Astrocyte of the hippocampus (primary cell): ENCODE measurements at places on chromosomes 3 and 15.

GRCh38 chr3:70094197-70094596 is 94.7 kb downstream of the SAMMSON start:
- DNase-seq = no peak

- DNase-seq = peak; percentile 79
Observed at GRCh38 chr15:44662478-44663409, 718 bp downstream of the SPG11 start.

- peak; percentile 81 for DNase-seq
Observed at GRCh38 chr3:1082108-1082507, 10.7 kb upstream of the CNTN6 start.

DNA sequence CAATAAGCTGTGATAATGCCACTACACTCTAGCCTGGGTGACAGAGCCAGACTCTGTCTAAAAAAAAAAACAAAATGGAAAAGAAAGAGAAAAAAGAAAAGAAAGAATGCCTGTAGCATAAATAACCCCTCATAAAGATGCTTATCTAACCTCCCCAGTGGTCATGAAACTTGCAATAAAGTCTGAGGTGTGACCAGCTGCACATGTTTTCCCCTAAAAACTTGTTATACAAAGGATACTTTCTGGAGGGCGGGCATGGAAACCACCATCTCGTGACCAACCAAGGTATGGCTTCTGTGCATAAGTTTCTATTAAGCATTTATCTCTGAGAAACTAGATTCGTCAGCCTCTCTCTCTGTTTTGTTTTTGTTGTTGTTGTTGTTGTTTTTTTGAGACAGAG is 21.8 kb downstream of the CCDC32 start:
- DNase-seq = no peak

DNA sequence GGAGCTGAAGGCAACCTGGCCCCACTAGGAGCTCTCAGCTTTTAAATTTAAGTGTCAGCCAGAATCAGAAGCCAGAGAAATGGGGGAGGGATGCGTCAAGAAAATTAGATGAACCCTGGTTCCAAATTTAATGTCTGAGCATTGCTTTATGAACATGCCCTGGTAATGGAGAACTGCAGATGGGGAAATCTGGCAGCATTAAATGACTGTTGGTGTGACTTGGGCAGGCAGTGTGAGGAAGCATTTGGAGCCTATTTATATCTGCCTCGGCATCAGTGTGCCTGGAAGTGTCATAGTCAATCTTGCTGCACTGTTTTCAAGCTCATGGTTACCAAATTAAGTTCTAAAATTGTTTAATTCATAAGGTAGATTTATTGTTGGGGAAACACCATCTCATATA is 29.0 kb downstream of the NME9 start:
- DNase-seq = no peak

GRCh38 chr3:71203727-71204488 is 379.6 kb downstream of the FOXP1 start:
- DNase-seq = no peak

GRCh38 chr3:119794401-119794800 is 12.5 kb downstream of the NR1I2 start:
- DNase-seq = no peak

DNA sequence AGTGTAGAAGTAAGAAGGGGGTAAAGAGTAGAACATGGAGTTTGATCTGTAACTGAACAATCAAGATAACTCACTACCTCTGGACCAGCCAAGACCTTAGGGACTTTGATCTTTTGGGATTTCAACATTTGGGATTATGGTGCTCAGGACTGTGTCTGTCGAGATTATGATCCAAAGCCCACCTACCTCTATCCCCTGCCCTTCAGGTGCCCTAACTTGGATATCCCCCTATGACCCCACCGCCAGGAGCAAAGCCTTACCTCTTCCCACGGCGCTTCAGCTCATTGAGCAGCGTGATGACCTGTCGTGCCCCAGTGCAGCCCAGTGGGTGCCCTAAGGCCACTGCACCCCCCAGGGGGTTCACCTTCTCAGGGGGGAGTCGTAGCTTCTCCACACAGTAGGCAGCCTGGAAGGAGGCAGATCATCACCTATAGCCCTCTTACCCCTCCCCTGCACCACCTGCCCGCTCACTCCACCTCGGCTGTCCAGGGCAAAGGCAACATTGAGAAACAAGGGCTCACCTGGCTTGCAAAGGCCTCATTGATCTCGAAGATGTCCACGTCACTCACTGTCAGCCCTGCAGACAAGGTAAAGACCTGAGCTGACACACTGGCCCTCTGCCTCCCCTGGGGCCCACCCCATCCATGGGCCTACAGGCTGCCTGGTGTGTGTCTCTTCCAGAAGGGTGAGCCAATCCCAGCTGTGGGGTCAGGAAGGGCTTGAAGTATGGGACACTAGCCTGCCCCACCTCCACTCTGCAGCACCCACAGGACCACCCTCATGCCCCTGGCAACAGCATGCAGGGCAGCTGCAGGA is 11.4 kb downstream of the ACAA1 start:
- no peak for DNase-seq

- no peak for DNase-seq
Observed at GRCh38 chr3:16533928-16534574, 20.6 kb upstream of the RFTN1 start.

DNA sequence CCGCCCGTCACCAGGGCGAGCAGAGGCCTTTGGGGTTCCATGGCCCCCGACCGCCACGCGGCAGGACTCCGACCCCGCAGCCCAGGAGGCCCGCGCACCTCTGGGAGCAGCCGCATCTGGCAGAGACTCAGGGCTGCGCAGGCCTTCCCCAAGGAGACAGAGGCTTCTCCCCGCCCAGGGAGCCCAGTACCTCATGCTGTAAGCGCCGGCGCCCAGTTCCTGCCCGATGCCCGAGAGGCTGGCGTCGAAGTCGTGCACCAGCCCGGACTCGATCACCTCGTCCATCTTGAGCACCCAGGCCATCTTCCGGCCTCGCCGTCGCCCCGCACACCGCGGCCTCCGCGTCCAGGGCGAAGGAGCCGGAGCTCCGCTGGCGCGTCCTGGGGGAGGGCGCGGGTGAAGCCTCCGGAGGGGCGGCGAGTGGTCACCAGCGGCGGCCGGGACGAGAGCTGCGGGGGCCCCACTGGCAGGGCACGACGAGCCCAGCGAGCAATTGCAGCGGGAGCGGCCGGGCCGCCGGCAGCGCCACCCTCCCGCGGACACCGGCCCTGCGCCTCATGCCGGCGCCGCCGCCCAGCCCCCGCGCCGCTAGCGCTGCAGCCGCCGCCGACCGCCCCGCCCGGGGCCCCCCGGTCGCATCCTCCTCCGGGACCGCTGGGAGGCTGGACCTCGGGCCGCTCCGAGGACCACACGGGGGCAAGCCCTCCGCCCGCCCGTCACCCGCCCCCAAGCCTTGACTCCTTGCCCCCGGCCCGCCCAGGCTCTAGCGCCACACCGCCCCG is 468 bp downstream of the UBP1 start:
- peak; percentile 84 for DNase-seq

DNA sequence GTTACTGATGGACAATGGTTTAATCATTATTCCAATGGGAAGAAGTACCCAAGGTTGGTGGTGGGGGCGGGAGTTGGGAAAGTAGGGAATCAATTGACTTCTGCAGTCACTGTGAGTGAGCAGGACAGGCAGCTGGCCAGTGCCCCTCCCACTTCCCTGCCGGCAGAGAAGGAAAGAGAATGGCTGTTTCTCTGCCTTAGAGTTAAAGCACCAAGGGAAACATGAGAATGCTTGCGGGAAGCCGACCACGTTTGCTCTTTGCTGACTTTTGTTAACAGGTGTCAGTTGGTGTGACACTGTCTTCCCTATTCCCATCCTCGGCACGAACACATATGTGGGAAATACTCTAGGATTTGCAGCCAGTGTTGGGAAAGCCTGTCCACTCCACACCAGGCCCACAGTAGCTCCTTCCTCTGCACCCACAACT is 33.5 kb upstream of the MFSD1 start:
- peak; percentile 78 for DNase-seq

- no peak for DNase-seq
Observed at GRCh38 chr3:186772281-186772694, 11.1 kb upstream of the EIF4A2 start.

DNA sequence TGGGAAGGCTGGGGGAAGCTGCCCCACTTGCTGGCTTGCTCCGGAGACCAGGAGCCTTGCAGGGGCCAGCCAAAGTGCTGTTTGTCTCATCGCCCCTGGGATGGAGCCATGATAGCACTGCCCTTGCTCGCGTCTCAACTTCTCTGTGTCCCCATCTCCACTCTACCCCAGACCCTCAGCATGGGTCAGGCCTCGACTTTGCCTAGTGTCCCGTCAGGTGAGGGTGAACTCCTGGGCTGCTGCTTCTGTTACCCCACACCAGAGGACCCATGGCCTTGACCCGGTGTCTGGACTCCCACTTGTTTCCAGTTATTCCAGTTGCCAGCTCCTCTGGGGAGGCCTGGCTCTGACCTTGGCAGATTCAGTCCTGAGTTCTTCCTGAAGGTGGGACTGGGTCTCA is 36.5 kb upstream of the DUSP7 start:
- no peak for DNase-seq

- DNase-seq = peak; percentile 100
Observed at GRCh38 chr3:105366326-105367062, at the start of gene ALCAM. Gene ALCAM, plus strand, starts transcription at chr3:105366909.

DNA sequence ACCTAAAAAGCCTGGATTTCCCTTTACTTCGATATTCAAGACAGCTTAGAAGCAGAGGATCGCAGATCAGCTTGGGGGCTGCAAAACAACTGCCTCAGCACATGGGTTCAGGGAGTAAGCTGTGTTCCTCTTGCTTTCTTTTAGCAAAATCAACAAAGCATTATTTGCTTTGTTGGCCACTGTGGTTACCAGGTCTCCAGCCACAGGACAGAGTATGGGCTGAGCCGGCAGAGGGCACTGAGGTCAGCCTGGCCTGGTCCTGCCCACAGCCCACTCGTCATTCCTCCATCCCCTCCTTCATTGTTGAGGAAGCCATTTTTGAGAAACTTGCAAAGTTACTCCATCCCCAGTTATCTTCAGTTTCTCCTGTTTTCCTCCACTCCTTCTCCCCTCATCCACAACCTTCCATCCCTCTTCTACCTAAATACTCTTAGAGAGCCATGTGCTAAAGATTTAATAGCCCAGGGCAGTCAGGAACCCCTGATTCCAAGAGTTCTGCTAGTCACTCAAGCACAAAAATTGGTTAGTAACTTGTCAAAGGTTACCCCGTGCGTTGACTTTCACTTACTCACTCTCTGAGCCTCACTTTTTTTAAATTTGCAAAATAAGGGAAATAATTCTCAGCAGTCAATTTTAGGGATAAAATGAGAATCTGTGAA is 60.0 kb upstream of the HES1 start:
- peak; percentile 62 for DNase-seq

- peak; percentile 76 for DNase-seq
Observed at GRCh38 chr15:74631935-74632560, 16.4 kb downstream of the CLK3 start.

GRCh38 chr3:45318689-45319088 is 69.7 kb upstream of the LARS2 start:
- no peak for DNase-seq

GRCh38 chr3:10936686-10937085 is 55.9 kb upstream of the SLC6A1 start:
- no peak for DNase-seq

- no peak for DNase-seq
Observed at GRCh38 chr15:101167753-101168462, 83.9 kb downstream of the CHSY1 start.

DNA sequence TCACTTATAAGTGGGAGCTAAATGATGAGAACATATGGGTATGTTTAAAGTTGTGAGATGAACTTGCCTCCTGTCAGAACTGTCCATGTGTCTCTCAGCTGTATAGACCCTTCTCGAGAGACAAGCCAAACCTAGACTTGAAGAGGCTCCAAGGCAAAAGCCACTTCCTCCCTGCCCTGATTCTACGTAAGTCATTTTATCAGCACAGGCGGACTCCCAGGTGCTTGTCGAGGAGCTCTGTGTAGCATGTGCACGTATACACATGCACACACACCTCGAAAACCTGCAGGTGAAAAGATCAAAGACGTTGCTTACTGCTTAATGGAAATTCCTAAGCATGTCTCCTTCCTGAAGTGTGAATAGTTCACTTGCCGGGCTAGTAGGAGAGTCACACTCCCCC is 5.6 kb upstream of the CLEC3B start:
- DNase-seq = no peak

- no peak for DNase-seq
Observed at GRCh38 chr15:31237043-31237324, 89.7 kb upstream of the KLF13 start.

- DNase-seq = no peak
Observed at GRCh38 chr3:73197187-73197586, 135.7 kb downstream of the EBLN2 start.

- no peak for DNase-seq
Observed at GRCh38 chr3:13571264-13571663, 22.3 kb downstream of the FBLN2 start.

GRCh38 chr15:64249406-64249805 is 86.6 kb upstream of the PPIB start:
- DNase-seq = peak; percentile 10

GRCh38 chr3:1200371-1200770 is 107.5 kb downstream of the CNTN6 start:
- DNase-seq = no peak

- peak; percentile 46 for DNase-seq
Observed at GRCh38 chr15:95284933-95285421, 1045.5 kb upstream of the NR2F2 start.

GRCh38 chr3:192063570-192063969 is 602.6 kb downstream of the PYDC2 start:
- peak; percentile 46 for DNase-seq

- DNase-seq = no peak
Observed at GRCh38 chr15:57494581-57494980, 97.1 kb upstream of the MYZAP start.

DNA sequence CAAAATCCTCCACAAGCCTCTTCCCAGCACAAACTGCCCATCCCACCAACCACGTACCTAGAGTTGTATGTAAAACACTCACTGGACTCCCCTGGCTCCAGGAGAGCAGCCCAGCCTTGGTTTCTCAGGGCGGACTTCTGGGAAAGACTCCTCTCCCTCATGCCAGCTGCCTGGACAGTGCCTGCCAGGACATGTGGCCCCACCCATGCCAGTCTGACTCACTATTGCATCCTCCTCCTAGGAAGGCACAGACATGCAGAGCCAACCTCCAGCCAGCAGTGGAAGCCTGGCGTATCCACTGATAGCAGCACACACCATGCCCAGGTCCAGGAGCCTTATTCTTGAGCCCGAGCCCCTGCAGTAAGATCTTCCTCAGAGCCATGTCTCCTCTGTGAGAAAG is 8.6 kb downstream of the PKM start:
- DNase-seq = peak; percentile 49
